ENCODE measurements at places on chromosomes 5 and 9. TPM values are rescaled to one million over a fixed set of nuclear protein-coding genes. Genes with fewer than 3 reads are reported as not detected.

GRCh38 chr5:132478366-132478871, 12.2 kb downstream of the IRF1 start:
- ATAC-seq, result no peak

Gene ANKRD18A
- total RNA-seq, result 3.0 TPM

Gene RMND5B
- 71.5 TPM for total RNA-seq

GRCh38 chr9:2583308-2584013, 38.1 kb upstream of the VLDLR start:
- ATAC-seq, result no peak

Gene PLAC8L1
- 0.52 TPM for total RNA-seq

- no peak for ATAC-seq
Measured at GRCh38 chr5:16009256-16009655, 170.3 kb downstream of the MARCHF11 start.

GRCh38 chr9:17751486-17751885, 172.6 kb downstream of the SH3GL2 start:
- ATAC-seq, result no peak

GRCh38 chr9:92970467-92970923, 23.2 kb downstream of the FGD3 start:
- peak; percentile 88 for ATAC-seq

DNA sequence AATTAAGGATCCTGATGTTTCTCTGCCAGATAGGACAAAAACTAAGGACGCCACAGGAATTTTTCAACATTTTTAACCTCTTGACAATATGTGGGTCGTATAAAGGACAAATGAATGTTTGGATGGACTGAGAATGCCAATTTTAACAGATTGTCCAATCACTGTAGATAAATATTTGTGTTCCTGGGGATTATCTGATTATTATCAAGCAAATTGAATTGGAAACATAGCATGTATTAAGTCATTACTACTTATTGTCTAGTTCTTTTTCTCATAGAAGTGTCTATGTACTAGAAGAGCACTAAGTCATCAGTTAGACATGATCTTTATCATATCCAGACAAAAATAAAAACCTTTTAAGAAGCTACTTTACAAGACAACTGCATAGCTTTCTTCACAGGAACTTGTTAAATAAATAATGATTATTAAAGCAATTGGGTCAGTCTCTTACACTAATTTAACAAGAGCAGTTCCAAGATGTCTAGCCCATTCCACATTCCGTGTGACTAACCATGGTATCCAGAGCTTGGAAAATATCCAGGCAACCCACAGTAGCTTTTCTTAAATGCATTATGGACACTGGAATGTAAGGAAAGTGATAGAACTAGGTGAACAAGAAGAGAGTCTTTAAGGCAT, 127.5 kb upstream of the CDKN2B start:
- no peak for ATAC-seq

GRCh38 chr9:91949392-91949945, 559 bp downstream of the ROR2 start:
- ATAC-seq, result peak; percentile 19

DNA sequence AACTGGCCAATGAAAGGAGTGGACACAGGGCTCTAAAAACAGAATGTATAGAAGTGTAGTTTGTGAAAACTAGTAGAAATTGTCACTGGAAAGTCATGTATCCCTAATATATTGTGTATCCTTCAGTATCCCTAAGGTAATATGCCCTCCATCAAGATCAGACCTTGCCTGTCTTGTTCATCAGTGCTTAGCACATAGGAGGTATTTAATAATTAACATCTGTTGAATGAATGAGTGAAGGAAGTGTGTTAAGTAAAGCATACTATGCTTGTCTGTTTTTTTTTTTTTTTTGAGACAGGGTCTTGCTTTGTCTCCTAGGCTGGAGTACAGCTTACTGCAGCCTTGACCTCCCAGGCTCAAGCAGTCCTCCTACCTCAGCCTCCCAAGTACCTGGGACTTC, 15.8 kb downstream of the GAPVD1 start:
- no peak for ATAC-seq

Gene SLC1A3
- total RNA-seq, result 14.7 TPM

DNA sequence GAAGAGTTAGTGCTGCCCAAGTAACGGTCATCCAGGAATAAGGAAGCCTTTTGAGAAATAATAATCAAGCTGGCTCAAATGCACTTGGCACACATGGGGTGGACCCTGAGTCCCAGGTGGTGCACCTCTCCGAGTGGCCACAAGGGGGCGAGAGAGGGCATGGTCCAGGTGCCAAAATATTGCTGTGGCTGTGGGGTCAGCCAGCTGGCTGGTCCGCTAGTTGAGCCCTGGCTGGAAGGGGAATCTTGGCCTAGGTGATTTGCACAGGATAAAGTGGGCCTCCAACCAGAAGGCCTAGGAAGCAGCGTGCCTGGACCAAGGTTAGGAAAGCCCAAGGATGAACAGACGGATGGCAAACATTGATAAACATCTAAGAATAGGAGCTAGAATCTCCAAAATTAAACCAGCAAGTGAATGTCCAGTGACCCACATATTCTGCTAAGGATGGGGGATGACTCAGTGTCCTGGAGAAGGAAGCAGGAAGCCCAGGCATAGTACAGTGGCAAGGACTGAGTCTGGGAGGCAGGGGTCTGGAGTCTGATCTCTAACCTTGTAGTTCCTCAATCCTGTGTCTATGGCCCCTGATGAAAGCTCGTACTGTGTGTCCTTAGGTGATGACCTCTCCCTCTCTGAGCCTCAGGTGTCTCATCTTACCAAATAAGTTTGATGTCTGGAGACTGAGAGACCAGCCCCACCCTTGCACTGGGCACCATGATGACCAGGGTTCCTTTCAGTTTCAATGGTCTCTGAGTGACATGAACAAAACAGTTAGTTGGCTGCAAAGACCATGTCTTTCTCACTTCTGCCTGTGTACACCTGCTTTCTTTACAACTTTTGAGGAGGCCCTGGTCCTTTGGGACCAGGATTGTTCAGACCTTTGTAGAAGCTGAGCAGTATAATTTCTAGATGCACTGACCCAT, 19.2 kb upstream of the SHB start:
- ATAC-seq, result peak; percentile 79

Gene PHYHD1
- total RNA-seq, result 12.4 TPM

Gene ITK
- 0.40 TPM for total RNA-seq

DNA sequence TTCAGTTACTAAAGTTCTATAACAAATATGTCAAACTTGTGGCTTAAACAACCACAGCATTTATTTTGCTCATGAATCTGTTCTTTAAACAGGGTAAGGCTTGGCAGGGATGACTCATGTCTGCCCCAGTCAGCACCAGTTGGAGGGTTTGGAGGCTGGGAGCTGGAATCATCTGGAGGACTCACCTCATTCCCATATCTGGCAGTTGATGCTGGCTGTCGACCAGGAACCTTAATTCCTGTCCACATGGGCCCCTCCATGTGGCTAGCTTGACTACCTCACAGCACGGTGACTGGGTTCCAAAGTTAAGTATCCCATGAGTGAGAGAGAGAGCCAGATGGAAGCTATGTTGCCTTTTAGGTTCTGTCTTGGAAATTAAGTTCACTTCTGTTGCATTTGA, 13.8 kb upstream of the CCL28 start:
- peak; percentile 73 for ATAC-seq

DNA sequence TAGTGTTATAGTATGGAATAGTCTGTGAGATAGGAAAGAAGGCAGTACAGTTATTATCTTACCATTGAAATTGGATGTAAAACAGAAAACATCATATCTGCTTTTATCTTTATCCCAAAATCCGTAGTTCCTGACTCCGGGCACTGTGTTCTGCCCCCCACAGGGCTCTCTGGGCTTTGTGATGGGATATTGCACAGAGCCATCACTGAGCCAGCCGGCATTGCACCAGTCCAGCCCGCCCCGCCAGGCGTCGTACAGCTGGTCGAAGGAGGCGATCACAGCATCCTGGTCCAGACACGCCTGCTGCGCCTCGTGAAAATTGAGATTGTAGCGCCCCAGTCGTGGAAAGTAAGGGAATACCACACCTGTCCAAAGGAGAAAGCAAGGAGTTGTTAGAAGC, 76.4 kb downstream of the HAPLN1 start:
- ATAC-seq, result no peak

- ATAC-seq, result no peak
Measured at GRCh38 chr9:97321691-97322090, 14.2 kb downstream of the CCDC180 start.

GRCh38 chr5:143418140-143418866, 14.8 kb upstream of the NR3C1 start:
- no peak for ATAC-seq

All from esophagus mucosa (tissue), 1 donor.